CMK (cell line): ENCODE measurements at places on chromosomes 6 and 20.

DNA sequence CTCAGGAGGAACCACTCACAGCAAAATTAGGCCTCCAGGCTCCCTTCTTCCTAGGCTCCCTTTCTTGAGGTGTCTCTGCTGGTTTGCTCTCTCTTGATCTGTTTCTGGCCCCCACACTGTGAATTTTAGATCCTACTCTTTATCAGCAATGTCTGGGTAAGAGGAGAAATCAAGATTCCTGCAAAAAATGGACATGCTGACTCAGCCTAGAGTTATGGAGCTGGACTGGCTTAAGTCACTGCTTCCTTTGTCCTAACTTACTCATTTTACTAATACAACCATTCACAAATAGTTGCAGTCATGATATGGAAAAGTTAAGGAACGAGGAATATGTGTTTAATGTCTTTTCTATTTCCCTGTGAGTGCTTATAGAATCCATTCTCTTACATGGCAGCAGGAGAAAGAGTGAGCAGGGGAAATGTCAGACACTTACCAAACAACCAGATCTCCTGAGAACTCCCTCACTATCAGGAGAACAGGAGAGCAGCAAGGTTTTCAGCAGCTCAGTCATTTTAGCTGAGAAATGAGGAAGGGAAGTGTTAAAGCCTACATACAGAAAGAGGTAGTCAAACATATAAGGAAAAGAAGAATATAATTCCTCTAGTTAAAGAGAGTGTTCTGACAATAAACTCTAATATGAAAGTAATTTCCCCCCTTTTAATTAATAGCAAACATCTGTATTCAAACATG, 160.8 kb downstream of the PDE7B start:
- no peak for DNase-seq

- no peak for DNase-seq
These were observed 540 bp downstream of the CNBD2 start for GRCh38 chr20:35968930-35969329.

GRCh38 chr20:50266293-50267040, 75.8 kb downstream of the CEBPB start:
- DNase-seq, result no peak

- DNase-seq, result peak; percentile 69
These were observed 20.2 kb upstream of the TNFAIP3 start for GRCh38 chr6:137846772-137847313.

DNA sequence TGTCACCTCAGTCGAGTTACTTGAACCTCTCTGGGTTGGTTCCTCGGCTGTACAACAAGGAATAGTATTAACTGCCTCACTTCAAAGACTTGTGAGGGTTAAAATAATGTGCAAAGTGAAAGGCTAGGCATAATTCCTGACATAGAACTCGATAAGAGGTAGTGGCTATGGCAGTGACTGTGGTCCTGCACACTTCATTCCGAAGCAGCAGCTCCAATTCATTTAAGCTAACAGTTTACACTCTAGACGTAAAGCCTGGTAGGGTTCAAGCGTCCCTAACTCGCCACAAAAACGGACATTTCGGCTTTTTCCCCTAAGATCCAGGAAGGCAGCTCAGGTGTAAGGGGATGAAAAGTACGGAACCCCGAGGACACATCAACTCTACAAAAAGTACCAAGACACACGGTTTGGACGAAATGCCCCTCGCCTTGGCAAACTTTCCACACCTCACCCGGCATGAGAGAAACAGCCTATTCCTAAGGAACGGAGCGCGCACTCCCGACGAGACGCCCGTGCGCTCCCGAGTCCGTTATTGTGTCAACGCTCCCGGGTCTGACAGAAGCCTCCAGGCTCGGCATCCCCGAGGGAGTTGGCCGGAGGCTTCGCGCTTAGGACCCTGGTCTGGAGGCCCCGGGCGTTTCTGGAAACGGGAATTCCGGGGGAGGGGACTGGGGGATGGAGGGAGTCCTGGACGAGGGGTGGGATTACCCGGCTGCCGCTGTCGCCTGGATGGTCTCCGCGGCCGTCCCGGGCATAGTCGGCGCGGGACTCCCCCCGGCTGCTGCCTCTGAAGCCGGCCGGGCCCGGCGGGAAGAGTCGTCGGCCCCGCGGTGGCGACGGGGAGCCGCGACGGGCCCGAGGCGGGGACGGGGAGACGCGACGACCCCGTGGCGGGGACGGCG, 937 bp downstream of the ZNF318 start:
- no peak for DNase-seq
